ENCODE measurements at places on chromosomes 4 and X. TPM values are rescaled to one million over a fixed set of nuclear protein-coding genes. Genes with fewer than 3 reads are reported as not detected.

DNA sequence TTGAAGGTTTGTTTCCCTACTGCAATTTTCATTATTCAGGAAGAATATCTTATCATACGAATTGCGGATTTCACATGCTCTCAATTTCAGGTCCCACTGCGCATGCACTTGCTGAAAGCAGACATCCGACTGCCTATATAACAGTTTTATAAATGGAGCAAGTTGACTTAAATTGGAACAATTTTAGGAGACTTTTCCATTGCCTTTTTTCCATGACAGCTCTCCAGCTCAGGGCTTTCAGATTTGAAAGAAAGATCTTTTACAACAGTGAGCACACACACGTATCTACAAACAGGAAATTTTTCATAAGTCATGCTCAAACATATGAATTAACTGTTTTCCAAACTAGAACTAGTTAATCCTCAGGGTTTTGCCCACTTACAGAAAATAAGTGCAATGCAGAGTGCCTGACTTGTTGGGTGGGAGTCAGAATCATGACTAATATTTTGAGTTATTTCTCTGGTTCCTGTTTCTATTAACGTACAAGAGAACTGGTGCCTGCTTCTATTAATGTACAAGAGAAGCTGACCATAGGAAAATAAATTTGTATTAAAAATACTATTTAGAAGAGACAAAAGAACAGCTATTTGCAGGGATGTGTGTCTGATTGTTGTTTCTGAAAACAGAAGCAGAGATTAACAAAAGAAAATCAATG is 137.9 kb downstream of the GPC3 start:
- no peak for DNase-seq

GRCh38 chr4:51963841-51964517 is 56.2 kb downstream of the LRRC66 start:
- DNase-seq = no peak

DNA sequence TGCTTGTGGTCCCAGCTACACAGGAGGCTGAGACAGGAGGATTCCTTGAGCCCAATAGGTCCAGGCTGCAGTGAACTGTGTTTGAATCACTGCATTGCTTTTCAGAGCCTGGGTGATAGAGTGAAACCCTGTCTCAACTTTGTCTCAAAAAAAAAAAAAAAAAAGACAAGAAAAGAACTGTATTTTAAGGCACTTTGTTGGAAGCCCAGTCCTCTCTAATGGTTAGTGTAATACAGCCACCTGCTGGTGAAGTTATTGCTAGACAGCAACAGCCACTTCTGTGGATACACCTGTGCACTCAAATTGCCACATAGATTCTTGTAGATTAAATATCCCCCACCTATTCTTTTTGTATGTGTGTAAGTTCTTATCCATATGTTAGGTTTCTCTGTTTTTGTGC is 10.1 kb upstream of the FGG start:
- peak; percentile 64 for DNase-seq

DNA sequence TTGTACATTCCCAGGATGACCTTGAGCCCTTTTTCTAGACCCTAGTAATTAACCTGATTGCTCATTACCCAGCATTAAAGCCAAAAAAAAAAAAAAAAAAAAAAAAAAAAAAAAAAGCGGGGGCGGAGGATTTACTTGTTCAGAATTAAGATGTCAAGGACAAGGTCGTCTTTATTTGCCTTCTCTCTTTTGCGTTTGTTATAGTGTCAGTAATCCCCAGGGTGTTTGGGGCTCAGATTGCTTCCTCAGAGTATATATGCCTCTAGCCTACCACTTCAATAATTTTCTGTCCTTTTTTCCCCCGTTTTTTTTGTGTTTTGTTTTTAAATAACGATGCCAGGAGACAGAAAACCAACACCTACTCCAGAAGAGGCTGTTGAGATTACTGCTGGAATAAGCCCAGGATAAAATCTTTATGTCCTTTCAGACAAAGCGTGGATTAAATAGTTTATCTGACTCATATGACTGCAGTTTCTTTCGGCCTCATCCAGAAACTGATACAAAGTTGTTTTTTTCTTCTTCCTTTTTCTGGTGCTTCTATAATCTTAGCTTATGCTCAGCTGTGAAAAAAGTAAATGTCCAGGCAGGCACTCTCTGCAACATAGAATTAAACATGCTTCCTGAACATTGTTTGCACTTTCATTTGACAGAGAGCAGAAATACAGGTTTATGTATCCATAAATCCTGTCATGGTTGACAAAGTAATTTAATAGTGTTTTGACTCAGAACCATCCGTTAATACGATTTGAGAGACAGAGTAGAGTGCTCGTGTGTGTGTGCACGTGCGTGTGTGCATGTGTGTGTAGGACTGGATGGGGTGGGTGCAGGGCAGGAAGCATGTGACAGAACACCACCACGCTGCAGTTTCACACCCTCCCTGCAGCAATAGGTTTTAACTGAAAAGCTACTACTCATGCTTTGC is 138.6 kb downstream of the AFF1 start:
- peak; percentile 55 for DNase-seq

DNA sequence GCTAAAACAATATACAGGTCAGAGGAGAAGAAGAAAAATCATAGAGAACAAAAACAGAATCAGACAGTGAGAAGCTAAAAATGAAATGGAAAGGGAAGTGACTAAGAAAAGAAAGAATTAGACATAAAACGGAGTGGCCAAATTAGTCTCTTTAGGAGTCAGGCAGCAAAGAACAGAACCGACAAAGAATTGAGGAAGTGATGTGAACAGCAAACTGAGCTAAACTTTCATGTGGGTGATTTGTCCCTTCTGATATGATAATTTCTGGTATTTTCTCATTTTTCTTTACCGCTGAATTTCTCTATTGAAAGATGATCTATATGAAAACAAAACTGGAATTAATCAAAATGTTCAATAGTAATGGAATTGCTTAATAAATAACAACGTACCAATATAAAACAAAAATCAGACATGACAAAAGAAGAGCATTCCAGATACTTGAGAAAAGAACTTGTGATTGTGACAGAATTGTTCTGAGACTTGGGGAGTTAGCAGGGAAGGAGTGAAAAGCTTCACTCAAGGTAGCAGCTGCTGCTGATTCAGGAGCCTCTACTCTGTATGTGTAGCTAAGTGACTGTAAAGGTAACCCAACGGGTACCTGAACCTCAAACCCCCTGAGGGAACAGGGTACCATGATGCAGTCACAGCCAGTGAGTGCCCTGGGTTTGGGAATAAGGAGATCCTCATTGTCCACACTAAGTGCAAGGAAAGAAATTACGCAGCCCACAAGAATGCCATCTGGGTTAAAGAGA is 8.8 kb downstream of the TAPT1 start:
- no peak for DNase-seq

The ZNF157 gene
- not detected for total RNA-seq

The CENPI gene
- total RNA-seq = 4.3 TPM

The BLTP1 gene
- total RNA-seq = 132 TPM

The MAGEA1 gene
- not detected for total RNA-seq
